ENCODE measurements at places on chromosomes 1 and 21. TPM values are rescaled to one million over a fixed set of nuclear protein-coding genes. Genes with fewer than 3 reads are reported as not detected.

The BCAN gene
- 2.2 TPM for total RNA-seq

The CAMK2N1 gene
- 69.5 TPM for total RNA-seq

The SFPQ gene
- total RNA-seq, result 240 TPM

The SPRR2F gene
- total RNA-seq, result 18.5 TPM

The TRIM67 gene
- 0.05 TPM for total RNA-seq

- H3K4me1 ChIP-seq, result peaks cover 6% of the 10 kb centered on the region
- no peak overlapping the region for H3K27ac ChIP-seq
- H3K4me3 ChIP-seq, result no peak overlapping the region
- DNase-seq, result no peak
- no peaks in the 10 kb centered on the region for H3K36me3 ChIP-seq
Observed at GRCh38 chr1:226349081-226349480, 40.1 kb upstream of the LIN9 start.

GRCh38 chr1:51989582-51990477 is 670 bp downstream of the RAB3B start:
- no peaks in the 10 kb centered on the region for H3K36me3 ChIP-seq
- H3K4me3 ChIP-seq, result peak overlapping the region; percentile 35
- peaks cover 3% of the 10 kb centered on the region for H3K4me1 ChIP-seq
- no peaks in the 10 kb centered on the region for H3K27me3 ChIP-seq
- H3K27ac ChIP-seq, result no peak overlapping the region

DNA sequence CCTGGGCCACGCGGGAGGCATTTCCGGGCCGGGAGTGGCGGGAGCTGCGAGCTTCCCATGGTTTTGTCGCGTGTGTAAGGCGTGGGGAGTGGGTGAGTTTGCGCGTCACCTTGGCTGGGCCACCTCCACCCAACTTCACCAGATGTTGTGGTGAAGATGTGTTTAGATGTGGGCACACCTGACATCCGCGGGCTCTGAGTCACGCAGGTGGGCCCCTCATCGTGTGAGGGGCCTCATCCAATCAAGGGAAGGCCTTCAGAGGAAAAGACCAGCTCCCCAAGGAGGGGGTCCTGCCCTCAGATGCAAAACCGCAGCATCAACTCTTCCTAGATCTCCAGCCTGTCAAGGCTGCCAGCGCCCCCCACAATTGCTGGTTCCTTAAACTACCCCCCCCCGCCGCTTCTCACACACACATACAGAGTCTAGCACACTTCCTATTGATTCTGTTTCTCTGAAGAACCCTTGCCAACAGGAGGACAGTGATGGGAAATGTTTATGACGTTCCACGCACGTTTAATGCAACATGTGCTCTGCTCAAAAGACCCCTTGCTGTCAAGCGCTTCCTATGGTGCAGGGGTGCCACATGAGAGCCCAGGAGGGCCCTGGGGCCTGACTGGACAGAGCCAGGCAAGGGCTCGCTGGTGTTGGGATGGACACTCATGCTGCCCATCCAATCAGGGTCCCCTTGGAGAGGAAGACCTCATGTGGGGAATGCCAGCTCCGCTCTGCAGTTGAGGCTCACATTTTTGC is 11.9 kb downstream of the ACTRT2 start:
- H3K4me3 ChIP-seq, result no peak overlapping the region
- DNase-seq, result no peak
- H3K36me3 ChIP-seq, result no peaks in the 10 kb centered on the region
- peaks cover 7% of the 10 kb centered on the region for H3K4me1 ChIP-seq

DNA sequence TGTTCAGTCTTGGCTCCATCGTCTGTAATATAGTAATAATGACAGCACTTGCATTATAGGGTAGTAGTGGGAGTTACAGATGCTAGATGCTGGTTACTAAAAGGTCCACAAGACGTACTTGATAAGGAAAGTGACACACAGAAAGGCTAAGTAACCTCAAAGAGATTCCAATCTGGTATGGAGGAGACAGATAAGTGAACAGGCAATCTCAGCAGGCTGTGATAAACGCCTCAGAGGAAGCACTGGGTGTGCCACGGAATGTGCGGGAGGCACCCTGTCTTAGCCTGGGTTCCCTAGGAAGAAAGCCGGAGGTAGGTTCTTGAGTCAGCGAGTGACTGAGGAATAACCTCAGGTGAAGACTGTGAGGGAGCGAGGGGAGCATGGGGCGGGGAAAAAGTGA is 4.6 kb upstream of the CTPS1 start:
- DNase-seq, result no peak
- no peaks in the 10 kb centered on the region for H3K27me3 ChIP-seq
- H3K4me3 ChIP-seq, result no peak overlapping the region
- H3K4me1 ChIP-seq, result peaks cover 4% of the 10 kb centered on the region
